ENCODE measurements at places on chromosomes 5 and 9.

- no peak for DNase-seq
Measured at GRCh38 chr9:108383796-108384195, 472.0 kb downstream of the ACTL7B start.

DNA sequence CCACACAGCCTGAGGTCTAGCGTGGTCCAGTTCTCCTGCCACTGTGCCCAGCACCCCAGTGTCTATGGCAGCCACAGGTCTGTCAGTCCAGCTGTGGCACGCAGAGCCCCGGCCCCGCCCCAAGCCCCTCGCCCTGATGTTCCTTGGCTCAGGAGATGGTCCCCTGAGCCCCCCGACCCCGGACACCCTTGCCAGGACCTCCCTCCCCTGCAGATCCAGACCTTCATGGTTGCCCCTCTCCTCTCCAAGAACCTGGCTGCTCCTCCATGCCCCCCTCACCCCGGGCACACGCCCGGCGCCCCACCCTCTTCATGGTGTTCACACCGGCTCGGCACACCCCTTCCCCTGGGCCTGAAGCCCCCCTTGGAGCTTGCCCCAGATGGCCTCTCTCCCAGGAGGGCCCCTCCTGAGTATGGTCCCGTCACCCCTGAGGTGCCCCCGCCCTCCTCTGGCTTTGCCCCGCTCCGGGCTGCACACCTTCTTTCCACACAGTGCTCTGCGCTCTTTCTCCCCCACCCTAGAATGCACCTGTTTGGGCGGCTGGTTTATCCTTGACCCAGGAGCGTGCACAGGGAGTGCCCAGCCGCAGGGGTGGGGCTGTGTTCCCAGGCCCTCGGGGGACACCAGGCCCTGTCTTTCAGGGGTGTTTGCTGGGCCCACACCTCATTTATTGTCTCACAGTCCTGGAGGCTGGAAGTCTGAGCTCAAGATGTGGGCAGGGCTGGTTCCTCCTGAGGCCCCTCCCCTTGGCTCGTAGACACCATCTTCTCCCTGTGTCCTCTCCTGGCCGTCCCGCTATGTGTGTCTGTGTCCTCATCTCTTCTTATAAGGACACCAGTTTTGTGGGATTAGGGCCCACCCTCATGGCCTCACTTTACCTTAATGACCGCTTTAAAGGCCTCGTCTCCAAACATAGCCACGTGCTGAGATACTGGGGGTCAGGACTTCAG, 37.6 kb downstream of the KCNT1 start:
- DNase-seq: no peak

DNA sequence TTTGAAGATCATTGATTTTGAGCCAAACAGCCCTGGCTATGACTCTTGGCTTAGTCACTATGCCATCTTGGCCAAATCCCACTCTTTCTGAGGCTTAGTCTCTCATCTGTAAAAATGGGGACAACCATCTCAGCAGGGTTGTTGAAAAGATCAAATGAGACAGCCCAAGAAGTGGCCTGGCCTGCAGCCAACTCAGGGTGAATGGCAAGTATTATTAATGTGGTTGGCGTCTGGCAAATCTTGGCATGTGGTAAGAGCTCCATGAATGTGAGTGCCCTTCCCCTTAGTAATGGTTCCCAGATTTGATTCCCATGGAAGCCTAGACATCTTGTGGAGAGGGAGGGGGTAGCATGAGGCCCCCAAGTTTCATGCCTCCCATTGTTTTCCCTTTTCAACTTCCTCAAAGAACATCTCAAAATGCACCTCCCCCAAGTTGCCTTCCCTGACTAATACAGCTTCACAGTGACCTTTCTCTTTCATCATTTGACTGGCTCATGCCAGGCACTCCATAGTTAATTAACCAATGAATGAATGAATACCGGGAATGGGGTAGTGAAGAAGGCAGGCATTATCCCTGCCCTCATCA, 11.8 kb upstream of the TGFBI start:
- DNase-seq: no peak

DNA sequence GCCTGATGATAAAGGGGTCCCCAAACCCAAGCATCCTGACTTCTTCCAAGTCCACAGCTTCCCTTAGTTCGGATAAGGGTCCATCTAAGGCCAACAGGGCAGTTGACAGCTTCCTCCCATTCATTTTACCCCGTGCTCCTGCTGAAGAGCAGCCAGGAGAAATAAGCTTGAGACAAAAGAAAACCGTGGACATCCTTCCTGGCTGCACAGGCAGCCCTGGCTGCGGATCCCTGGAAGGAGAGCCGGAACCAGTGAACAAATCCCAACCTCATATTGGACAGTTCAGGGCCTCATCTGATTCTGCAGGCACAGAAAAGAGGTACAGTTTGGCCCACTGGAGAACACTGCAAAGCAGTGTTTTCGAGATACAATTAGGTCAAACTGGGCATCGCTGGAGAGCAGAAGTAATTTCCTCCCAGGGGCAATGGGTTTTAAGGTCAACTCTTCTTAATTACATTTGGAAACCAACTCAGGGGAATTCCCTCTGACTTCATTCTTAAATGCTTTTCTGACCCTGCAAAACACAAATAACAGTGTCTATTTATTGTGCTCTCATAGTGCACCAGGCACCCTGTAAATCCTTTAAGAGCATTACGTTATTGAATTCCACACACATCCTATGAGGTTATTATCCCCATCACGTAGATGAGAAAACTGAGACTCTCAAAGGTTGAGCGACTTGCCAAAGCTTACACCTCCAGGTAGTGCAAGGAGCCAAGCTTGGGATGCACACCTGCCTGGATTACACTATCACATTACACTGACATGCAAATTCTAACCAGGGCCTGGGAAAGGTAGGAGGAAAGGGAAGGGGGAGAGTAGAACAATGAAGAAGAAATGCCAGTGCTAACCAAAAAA, 21.2 kb downstream of the ADAM19 start:
- DNase-seq: no peak

- no peak for DNase-seq
Measured at GRCh38 chr5:178560911-178561310, 29.3 kb downstream of the COL23A1 start.

DNA sequence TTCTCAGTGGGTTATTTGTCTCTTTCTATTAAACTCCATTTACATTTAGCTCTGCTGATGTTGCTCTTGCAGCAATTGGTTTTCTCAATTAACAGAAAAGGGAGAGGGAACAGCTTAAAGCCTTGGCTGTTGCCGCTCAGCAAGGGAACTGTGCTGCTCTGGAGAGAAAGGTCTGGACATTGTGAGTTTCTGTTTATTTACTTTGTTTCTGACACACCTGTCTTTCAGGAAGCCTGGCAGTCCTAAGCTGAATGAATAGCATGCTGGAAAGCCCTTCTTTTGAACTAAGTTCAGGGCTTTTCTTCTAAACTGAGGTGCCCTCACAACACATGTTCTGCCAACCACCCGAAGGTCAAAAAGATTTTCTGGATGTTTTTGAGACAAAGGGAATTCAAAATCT, 491.9 kb downstream of the PDE4D start:
- peak; percentile 2 for DNase-seq

GRCh38 chr5:132024789-132025402, 13.4 kb upstream of the ACSL6 start:
- DNase-seq: no peak

DNA sequence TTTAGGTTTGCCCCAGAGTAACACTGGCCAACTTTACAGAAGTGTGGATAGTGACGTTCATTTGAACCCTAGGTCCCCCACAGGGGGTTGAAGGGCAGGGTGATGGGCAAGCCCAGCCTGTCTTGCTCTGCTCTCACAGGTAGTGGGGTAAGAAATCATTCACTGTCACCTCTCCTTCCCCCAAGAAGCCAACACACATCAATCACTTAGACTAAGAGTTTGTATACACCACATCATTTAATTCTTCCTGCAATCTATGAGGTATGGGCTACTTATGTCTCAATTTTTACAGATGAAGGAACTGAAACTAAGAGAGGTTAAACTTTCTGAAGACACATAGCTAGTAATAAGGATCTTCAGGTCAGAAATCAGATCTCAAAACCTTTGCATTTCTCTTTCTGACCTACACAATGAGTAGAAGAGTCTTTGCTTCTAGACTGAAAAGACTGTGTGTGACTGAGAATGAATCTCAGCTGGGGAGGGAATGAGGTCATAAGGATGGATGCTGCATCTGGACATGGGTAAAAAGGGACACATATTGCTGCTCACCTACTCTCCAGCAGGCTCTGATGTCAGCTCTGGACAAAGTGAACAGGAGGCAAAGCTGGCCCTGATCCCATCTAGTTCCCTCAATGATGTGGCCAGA, 81.0 kb upstream of the EQTN start:
- no peak for DNase-seq

- DNase-seq: peak; percentile 81
Measured at GRCh38 chr5:18745042-18745987, 1111.1 kb downstream of the TAF11L14 start.

Measured in NCI-H1092 treated with DMSO at 0.1 percent for 48 hours (cell line).